Activated naive CD4-positive, alpha-beta T cell (primary cell): ENCODE measurements at places on chromosomes 3 and 15.

DNA sequence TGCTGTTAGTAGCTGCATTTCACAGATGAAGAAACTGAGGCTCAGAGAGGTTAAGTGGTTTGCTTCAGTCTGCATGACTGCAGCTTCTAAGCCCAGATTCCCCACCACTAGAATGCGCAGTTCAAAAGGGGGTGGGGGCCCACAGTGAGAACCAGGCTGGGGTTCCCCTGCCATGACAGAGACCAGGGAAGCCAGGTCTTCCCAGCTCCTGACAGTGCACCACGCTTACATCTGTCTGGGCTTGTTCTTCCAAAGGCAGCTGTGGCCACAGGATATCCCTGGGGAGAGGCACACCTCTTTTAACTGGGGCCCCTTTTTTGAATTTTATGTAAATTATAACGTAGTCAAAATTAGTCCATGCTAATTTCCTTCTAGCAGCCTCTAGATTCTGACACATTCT, 5.3 kb downstream of the PLEKHO2 start:
- no peak for DNase-seq

GRCh38 chr15:28933710-28934445, 48.1 kb downstream of the APBA2 start:
- DNase-seq: no peak

DNA sequence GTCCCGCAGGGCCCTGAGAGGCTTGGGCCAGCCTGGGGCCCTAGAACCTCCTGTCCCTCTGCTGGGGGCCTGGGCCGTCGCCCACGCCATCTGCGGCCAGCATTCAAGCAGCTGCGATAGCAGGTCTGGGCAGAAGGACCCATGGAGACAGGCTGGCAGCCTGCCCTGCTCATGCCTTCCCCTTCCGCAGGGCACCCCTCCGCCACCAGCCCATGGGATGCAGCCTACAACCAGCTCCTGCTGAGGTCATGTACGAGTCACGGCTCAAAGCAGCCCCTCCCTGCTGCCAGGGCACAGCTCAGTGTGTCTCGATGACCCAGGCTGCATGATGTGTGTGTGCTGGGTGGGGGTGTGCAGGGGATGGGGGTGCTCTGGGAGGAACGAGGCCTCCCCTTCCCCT, 27.8 kb downstream of the DUSP7 start:
- no peak for DNase-seq

- no peak for DNase-seq
Observed at GRCh38 chr3:140706360-140706759, 28.5 kb downstream of the TRIM42 start.

GRCh38 chr3:151430821-151431484, 29.9 kb downstream of the IGSF10 start:
- DNase-seq: no peak
